Amygdala (tissue), 56 donors: ENCODE measurements at places on chromosomes 11 and 22.
A peak's percentile ranks its signal among the peaks of the same experiment; 100 is the strongest.

DNA sequence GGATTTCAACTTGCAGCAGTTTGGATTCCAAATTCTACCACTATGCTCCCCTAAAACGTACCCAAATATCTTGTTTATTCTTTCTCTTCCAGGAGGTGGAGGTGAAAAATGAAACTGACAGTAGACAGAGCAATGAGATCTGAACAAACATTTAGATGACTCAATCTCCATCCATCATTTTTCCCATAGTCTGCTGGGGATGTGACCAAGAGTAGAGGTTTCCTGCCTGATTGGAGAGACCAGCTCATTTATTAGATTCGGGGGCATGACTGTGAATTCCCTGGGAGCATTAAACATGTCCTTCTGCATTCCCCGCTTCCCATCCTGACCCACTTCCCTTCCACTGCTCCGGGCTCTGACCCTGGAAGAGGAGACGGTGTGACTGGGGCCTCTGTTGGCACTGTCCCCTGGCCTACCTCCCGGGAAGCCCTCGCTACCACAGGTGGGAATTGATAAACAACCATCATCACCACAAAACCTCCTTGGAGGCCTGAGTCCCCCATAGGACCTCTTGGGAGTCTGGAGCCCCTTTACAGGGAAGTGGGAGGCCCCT, 20.3 kb downstream of the DKK3 start:
- DNase-seq = no peak

- no peak for DNase-seq
These were observed at the start of gene TMEM45B for GRCh38 chr11:129815596-129816461. TMEM45B (plus strand) TSS chr11:129815848; CDS start chr11:129852483, 36,635 bp downstream.

- no peak for DNase-seq
These were observed 24.8 kb downstream of the MYH9 start for GRCh38 chr22:36362932-36363331.

- DNase-seq = no peak
These were observed 33.9 kb downstream of the TST start for GRCh38 chr22:36985211-36985889.

DNA sequence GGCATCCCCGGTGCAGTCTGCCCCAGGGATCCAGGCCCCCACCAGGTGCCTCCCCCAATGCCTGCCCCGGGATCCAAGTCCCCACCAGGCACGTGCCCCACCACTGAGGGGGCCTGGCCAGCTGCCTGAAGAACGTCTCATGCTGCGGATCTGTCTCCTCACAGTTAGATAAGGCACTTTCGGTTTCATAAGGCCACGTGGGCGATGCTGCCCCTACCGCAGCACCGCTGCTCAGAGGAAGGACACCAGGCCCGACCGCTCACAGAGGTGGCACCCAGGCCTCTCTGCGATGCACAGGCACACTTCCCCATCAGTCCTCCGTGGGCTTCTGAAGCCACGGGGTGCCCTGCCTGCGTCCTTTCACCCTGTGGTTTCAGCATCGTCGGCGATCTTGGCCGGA, 68.1 kb upstream of the BID start:
- DNase-seq = no peak

- no peak for DNase-seq
These were observed 19.4 kb downstream of the PTPN5 start for GRCh38 chr11:18772211-18772610.

DNA sequence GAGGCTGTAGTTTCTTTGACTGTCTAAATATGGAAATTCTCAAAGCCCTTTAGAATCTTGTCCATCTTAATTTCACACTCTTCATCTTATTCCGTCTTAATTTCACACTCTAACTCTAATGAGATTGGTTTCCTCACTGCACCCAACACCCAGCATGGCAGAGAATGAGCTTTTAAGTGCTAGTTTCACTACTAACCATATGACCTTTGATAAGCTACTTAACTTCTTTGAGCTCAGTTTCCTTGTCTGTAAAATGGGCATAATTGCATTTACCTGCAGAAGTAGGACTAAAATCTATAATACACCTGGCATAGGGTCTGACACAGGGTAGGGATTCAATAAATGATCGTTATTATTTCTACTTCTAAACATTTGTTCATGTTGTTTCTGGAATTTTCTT, 30.4 kb downstream of the TBCEL start:
- no peak for DNase-seq

DNA sequence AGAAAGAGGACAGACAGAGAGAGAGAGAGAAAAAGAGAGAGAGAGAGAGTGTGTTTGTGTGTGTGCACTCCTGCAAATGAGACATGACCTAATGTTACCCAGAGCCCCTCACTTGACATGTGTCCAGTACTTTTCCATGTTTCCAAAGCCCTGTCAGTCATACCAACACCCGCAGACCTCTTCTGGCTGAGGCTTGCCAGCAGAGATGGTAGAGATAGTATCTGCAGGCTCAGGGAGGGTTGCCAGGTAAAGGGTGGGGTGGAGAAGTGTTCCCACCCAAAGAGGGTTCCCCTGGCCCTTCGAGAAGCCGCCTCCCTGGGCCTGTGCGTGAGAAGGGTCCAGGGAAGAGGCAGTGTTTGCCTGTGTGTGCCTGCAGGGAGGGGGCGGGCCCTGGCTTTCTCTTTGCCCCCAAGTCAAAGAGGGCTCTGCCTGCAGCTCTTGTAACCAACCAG, 40.7 kb downstream of the POU2F3 start:
- DNase-seq = no peak

- no peak for DNase-seq
These were observed 9.7 kb downstream of the SPTBN2 start for GRCh38 chr11:66719111-66719872.

DNA sequence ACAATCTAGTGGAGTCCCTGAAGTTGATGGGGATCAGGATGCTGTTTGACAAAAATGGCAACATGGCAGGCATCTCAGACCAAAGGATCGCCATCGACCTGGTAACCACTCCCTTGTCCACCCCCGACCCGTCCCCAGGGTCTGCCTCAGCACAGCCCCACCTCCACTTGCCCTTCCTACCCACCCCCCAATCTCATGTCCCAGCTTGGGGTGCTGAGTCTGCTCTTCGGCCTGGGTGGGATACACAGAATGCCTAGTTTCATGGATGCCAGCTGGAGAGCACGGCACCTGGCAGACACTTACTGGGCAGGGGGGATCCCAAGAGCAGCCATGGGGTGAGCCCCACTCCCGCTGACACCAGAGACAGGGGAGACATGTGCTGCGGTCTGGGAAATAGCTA, 12.1 kb downstream of the SERPIND1 start:
- no peak for DNase-seq

DNA sequence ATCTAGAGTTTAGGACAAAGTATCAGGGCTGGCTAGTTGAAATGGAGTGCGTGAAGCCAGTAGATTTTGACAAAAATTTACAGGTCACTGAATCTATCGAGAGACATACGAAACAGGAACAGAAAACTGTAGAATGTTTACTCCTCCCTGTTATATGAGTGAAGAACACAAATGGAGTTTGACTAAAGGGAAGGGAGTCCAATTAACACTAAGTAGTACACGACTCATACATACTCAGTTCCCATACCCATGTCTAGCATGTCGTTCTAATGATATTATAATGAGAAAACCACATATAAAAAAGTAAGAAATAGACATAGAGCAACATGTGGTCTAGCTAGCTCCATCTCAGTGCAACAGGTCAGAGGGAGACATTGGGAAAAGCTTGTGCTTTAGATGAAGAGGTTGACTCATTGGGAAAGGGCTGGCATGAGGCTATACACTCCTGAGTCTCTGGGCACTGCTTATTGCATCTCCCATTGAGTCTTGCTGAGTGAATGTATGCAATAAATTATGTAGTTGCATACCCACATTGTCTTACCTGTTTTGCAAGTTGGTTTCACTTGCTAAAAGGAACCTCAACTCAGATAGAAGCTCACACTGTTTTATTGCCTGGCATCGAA, 43.5 kb downstream of the CD44 start:
- no peak for DNase-seq

DNA sequence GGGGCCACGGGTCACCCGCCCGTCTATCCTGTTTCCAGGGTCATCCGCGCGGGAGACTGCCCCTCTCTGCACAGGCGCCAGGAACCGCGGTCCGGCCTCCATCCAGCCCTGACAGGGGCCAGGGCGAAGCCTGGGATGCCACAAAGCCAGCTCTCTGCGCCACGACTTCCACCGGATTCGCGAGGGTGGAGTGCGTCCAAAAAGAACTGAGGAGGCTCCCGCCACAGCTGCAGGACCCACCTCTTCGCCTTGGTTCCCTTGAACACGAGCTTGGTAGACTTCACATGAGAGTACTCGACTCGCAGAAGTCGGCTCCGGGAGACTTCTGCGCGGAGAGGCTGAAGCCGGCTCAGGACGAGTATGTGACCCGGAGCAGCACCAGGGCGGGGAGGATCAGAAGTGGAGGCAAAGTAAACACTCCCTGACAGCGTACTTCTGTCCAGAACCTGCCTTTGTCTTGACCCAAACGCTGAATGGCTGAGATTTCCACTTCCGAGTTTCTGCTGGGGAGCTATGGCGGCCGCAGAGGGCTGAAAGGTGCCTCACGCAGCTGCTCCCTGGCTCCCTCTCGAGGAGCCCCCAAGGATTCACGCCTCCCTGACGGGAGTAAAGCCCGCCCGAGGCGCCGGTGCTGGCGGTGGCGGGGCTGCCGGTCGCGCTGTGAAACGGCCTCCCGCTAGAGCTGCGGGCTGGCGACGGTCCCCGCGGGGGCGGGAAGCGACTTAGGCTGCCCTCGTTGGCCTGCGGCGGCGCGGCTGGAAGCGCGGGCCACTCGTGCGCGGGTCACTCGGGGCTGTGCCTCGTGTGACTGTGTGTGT, 4566.7 kb upstream of the OR11H1 start:
- no peak for DNase-seq

DNA sequence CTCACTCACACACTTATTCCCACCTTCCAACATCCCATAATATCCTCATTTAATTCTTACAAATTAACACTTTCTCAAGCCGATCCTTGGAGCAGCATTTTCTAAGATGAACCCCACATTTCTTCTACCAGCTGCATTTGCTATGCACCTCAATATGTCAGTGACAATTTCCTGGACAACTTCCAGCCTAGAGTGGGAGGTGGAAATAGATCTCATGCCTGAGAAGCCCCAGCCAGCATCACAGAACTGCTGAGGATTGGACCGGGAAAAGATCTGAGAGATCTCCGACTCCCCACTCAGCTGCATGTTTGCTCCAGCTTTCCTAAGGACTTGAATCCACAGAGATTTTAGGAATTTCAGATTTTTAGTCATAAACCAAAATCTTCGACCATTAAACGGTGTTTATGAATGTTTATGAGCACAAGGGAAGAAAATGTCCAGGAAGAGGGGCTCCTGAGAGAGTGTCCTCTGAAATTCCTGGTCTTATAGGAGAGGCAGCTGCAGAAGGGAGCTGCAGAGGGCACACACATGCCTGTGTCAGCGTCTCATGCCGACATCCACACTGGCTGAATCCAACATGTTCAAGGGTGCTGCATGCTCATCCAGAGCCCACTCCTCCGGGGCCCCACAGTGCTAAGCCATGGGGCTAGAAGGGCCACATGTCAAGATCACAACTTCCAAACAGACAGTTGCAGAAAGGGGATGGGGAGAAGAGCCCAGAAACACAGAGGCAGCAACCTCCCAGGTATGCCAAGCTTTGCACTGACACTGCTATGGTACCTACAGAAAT, 68.6 kb downstream of the MICAL3 start:
- no peak for DNase-seq

DNA sequence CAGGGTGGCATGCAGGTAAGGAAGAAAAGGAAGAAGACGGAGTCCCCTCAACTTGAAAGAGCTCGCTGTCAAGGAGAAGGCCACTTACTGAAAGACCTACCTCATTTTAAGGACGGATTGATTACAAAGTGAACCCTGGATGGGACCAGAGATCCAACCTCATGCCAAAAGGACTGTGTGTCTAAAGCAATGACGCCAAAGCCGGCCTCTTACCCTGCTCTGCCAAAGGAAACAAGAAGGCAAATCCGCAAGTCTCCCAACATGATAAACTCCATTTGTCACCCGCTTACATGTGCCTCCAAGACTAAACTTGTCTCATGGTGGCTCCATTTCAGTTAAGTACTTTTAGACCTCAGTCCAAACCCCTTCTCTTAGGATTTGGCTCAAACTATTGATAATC, 148.7 kb upstream of the MTMR2 start:
- DNase-seq = no peak

- no peak for DNase-seq
These were observed 50.5 kb upstream of the LRRC55 start for GRCh38 chr11:57131080-57131790.

DNA sequence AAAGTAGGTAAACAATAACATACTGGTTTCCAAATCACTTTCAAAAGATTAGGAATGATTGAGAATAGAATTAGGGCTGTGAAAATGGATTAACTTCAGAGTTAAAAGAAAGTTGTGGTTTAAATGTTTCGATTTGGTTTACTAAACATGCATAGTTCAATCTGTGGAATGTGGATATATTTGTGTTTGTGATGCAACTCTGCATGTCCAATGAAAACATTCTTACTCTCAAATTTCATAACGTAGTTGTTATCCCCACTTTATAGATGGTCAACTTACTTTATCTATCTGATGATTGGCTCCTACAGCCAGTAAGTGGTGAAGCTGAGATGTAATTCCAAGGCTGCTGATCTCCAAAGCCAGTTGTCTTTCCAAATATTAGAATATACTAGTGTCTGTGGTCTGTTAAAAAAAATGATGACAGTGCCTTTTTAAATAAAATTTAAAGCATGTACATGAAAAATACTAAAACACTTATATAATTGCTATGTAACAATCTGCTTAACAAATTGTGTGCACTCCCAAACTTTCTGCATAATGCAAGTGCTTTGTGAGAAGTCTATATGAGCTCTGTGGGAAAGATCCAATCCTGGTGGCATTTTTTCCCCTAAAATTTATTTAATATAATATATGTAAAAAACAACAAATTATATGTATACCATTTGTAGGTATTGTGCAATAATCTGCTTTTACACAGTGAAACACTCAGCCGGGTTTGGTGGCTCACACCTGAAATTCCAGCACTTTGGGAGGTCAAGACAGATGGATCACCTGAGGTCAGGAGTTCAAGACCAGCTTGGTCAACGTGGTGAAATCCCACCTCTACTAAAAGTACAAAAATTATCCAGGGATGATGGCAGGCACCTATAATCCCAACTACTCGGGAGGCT, 9.7 kb upstream of the SIK3 start:
- DNase-seq = no peak

DNA sequence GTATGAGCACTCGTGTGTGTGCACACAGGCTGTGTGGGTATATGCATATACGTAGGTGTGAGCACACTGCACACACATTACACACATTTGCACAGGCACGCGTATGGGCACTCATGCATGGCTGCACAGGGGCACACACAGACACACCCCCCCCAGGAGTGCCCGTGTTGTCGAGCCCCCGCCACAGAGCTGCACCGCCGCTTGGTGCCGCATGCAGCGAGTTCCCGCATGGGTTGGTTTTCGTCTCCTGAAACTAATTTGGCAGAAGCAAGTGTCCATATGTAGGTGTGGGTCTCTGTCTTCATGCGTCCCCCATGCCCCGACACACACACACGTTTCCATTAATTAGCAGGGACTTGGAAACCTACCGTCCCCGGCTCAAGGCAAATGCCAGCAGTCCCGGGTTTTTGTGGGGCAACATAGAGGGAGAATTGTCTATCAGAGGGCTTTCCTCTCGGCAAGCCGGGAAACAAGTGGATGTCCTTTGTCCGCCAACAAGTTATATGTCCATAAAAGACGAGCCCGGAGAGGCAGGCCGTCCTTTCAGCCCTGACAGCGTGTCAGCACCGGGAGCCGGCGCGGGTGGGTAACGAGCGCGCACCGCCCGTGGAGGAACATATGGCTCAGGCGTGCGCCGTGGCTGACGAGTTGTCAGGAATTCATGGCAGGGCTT, 1291.7 kb downstream of the BRD1 start:
- DNase-seq = peak; percentile 52
